ENCODE measurements at places on chromosomes 11 and 22. TPM values are rescaled to one million over a fixed set of nuclear protein-coding genes. Genes with fewer than 3 reads are reported as not detected.

The OR51B2 gene
- not detected for total RNA-seq

The PANX3 gene
- not detected for total RNA-seq

The BEST1 gene
- total RNA-seq, result 2.8 TPM

The GGT1 gene
- 5.4 TPM for total RNA-seq

The PRCP gene
- total RNA-seq, result 49.3 TPM

The MIOX gene
- not detected for total RNA-seq

The BIK gene
- not detected for total RNA-seq

Data from smooth muscle cell of the umbilical artery (primary cell).